ENCODE measurements at places on chromosomes 13 and 19.
A peak's percentile ranks its signal among the peaks of the same experiment; 100 is the strongest.

GRCh38 chr13:27171244-27171826, at the start of gene USP12:
Gene USP12, minus strand, starts transcription at chr13:27171811. Its CDS starts 172 bp downstream, at chr13:27171639.
- DNase-seq = no peak

- no peak for DNase-seq
Observed at GRCh38 chr13:66347486-66348117, 882.5 kb downstream of the PCDH9 start.

DNA sequence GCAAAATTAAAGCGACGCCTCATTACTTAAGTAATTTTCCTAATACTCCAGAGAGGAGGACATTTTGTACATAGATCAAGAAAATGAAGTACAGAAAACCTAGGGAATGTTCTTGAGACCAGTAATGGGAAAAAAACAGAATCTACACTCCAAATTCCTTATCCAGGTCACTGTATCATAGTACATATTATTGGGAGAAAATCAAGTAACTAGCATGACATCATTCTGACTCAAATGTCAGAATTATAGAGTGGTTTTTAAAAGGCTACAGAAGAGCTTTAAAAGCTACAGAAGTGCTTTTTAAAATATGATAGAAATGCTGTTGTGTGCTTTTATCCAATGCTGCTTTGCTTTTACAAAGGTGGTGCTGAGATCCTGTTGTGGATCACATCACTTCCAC, 86.3 kb upstream of the SLC15A1 start:
- no peak for DNase-seq

GRCh38 chr19:35858311-35858710, 1.6 kb downstream of the KIRREL2 start:
- no peak for DNase-seq

DNA sequence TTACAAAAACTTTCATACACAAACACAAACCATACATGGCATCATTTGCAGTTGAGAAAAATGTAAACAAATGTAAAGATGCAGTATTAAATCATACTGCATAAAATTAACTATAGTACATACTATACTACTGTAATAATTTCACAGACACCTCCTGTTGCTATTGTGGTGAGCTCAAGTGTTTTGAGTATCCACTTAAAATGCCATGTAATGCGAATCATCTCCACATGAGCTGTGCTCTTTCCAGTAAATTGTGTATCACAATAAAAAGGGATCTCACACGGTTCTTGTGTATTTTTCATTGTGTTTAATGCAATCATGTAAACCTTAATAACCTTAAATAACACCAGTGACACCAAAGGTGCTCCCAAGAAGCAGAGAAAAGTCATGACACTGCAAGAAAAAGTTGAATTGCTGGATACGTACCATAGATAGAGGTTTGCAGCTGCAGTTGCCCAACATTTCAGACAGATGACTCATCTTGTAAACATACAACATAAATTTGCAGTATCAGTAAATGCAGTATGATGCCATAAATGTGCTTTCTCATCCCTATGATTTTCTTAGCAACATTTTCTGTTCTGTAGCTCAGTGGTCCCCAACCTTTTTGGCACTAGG, 166.6 kb downstream of the RAP2A start:
- DNase-seq = peak; percentile 12

GRCh38 chr13:106597749-106598395, 29.9 kb upstream of the ARGLU1 start:
- no peak for DNase-seq

Data from T47D (cell line).